ENCODE measurements at places on chromosomes 11 and 22. TPM values are rescaled to one million over a fixed set of nuclear protein-coding genes. Genes with fewer than 3 reads are reported as not detected.

FGF4 gene
- total RNA-seq: not detected

TRIM29 gene
- not detected for total RNA-seq

DNA sequence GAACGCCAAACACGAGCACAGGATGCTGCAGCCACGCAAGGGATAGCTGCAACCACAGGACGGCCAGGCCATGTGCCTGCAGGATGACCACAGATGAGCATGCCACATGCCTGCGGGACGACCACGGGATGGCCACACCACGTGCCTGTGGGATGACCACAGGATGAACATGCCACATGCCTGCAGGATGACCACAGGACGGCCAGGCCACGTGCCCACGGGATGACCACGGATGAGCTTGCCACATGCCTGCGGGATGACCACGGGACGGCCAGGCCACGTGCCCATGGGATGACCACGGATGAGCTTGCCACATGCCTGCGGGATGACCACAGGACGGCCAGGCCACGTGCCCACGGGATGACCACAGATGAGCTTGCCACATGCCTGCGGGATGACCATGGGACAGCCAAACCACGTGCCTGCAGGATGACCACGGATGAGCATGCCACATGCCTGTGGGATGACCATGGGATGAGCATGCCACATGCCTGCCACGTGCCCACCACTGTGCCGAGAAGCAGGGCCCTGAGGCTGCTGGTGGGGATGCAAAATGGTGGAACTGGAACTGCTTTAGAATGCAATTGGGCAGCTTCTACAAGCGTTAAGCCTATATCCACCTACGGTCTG, 12.8 kb upstream of the MOB2 start:
- H3K27ac ChIP-seq: no peak overlapping the region
- peaks cover 2% of the 10 kb centered on the region for H3K4me1 ChIP-seq
- no peak for DNase-seq
- H3K36me3 ChIP-seq: no peaks in the 10 kb centered on the region
- H3K4me3 ChIP-seq: no peak overlapping the region

GRCh38 chr11:4713241-4713640, 8.7 kb downstream of the MMP26 start:
- no peaks in the 10 kb centered on the region for H3K36me3 ChIP-seq
- 0 out of 2 replicates have a peak, but pooled peaks cover 2% of the 10 kb centered on the region for H3K27me3 ChIP-seq
- H3K27ac ChIP-seq: no peak overlapping the region
- no peak for DNase-seq
- H3K4me1 ChIP-seq: no peaks in the 10 kb centered on the region
- H3K4me3 ChIP-seq: no peak overlapping the region

GRCh38 chr22:49418341-49418894, 409.3 kb downstream of the BRD1 start:
- no peaks in the 10 kb centered on the region for H3K36me3 ChIP-seq
- H3K4me1 ChIP-seq: peaks cover 59% of the 10 kb centered on the region
- no peak for DNase-seq
- no peak overlapping the region for H3K27ac ChIP-seq

- H3K27ac ChIP-seq: no peak overlapping the region
- no peaks in the 10 kb centered on the region for H3K4me1 ChIP-seq
- H3K36me3 ChIP-seq: peaks cover 14% of the 10 kb centered on the region
These were observed 258.6 kb downstream of the METTL15 start for GRCh38 chr11:28366549-28367346.

DNA sequence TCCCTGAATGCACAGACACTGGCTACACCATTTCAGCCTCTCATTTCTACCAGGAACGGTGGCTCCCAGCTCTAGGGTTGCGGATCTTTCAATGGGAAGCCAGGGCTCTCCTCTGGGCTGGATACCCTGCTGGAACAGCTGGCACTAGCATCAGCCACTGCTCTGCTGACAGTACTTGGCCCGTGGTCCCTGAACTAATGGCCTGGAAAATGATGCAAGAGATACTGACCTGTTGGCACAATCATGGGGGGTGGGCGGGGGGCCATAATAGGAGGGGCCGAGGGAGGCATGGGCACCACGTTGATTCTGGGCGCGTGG, 10.7 kb upstream of the TBC1D10A start:
- H3K27ac ChIP-seq: no peak overlapping the region
- H3K36me3 ChIP-seq: peaks cover 49% of the 10 kb centered on the region
- H3K4me3 ChIP-seq: no peak overlapping the region
- no peaks in the 10 kb centered on the region for H3K27me3 ChIP-seq
- no peaks in the 10 kb centered on the region for H3K4me1 ChIP-seq
- DNase-seq: no peak

GRCh38 chr11:26847459-26847858, 125.6 kb upstream of the SLC5A12 start:
- H3K27me3 ChIP-seq: no peaks in the 10 kb centered on the region
- H3K27ac ChIP-seq: no peak overlapping the region
- no peaks in the 10 kb centered on the region for H3K36me3 ChIP-seq
- H3K4me3 ChIP-seq: no peak overlapping the region
- no peaks in the 10 kb centered on the region for H3K4me1 ChIP-seq

DNA sequence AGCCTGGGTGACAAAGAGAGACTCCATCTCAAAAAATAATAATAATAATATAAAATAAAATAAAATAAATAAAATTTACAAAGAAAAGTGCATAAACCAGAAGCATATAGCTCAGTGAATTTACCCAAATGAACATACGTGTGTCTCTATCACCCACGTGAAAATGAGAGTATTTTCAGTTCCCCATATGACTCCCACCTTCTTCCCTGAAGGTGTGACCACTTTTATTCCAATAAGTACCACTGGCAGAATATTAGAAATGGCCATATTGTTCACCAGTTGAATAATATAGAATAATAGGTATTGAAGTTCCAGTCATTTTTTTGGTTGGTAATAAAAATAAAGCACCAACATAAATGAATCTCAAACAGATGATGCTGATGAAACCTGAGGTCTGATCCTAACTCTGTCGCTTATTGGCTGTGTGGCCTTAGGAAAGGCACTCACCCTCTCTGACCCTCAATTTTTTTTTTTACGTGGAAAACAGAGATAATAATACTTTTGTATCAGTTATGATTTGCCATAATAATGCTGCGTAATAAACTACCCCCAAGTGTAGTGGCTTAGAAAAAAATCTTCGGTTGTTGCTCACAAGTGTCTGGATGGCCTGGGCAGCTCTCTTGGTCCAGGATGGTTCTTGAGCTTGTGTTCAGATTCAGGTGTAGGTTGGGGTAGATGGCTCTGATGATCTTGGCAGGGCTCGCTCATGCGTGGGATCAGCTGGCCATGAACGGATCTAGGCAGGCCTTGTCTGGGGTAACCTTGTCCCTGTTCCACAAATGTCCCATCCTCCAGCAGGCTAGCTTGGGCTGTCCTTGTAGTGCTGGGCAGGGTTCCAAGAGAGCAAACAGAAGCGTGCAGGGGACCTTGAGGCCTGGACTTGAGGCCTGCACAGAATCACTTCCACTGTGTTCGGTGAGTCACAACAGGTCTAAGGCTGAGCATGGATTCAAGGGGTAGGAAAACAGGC, 88.1 kb downstream of the MYO18B start:
- no peaks in the 10 kb centered on the region for H3K27me3 ChIP-seq
- no peak for DNase-seq
- peaks cover 8% of the 10 kb centered on the region for H3K4me1 ChIP-seq
- no peaks in the 10 kb centered on the region for H3K36me3 ChIP-seq

- H3K4me1 ChIP-seq: peaks cover 25% of the 10 kb centered on the region
- H3K27ac ChIP-seq: peak overlapping the region; percentile 50
These were observed 23.0 kb downstream of the AMPD3 start for GRCh38 chr11:10478066-10478465.
